Fibroblast of the aortic adventitia (primary cell): ENCODE measurements at places on chromosomes 3 and 15. TPM values are rescaled to one million over a fixed set of nuclear protein-coding genes. Genes with fewer than 3 reads are reported as not detected.

GRCh38 chr15:85495096-85495495 lies 114.7 kb downstream of the AKAP13 start:
- DNase-seq = no peak

CCK gene
- 2.3 TPM in 1 of 2 replicates, not detected in the other for total RNA-seq

- peak; percentile 65 for DNase-seq
Measured at GRCh38 chr3:72086042-72086742, 301.2 kb upstream of the PROK2 start.

KNG1 gene
- total RNA-seq = not detected in 2 replicates

SEMA3G gene
- 0.49 TPM in 1 of 2 replicates, not detected in the other for total RNA-seq

DNA sequence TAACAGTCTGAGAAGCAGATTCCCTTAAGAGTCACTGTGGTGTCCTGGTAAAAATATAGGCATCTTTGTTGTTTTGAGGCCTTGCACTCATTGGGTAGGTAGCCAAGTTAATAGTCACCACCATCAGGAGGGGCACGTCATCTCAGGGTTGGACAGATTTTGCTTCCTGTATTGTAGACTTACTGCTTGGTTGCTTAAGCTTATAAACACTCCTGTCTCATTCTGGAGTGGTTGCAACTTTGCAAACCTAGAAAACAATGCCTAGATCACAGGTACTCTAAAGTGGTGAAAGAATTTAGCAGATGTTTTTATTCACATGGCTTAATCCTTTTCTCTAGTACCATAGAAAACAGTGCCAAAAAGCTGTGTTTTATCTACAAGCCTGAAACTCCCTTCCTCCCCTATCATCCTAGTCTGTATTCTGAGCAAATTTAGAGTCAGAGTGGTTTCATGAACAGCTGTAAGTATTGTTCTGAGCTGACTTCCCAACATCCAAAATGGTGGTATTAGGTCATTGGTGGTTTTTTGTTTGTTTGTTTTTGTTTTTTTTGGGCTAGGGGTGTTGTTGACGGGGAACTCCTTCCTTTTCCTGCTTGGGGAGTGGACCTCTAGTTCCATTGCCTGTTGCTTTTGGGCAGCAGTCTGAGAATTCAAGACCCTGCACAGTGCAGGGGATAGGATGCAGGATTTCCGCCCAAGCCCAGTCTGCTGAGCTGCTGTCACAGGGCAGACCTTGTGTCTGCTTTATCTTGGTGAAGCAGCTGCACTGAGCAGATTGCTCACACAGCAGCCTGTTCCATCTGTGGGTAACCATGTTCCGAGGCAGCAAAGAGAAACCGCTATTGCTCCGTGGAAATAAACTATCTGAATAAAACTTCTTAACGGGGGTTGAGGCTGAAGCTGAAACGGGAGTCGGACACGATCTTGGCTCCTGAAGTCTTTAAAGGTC lies 202.0 kb downstream of the AKAP13 start:
- DNase-seq = peak; percentile 81

DNA sequence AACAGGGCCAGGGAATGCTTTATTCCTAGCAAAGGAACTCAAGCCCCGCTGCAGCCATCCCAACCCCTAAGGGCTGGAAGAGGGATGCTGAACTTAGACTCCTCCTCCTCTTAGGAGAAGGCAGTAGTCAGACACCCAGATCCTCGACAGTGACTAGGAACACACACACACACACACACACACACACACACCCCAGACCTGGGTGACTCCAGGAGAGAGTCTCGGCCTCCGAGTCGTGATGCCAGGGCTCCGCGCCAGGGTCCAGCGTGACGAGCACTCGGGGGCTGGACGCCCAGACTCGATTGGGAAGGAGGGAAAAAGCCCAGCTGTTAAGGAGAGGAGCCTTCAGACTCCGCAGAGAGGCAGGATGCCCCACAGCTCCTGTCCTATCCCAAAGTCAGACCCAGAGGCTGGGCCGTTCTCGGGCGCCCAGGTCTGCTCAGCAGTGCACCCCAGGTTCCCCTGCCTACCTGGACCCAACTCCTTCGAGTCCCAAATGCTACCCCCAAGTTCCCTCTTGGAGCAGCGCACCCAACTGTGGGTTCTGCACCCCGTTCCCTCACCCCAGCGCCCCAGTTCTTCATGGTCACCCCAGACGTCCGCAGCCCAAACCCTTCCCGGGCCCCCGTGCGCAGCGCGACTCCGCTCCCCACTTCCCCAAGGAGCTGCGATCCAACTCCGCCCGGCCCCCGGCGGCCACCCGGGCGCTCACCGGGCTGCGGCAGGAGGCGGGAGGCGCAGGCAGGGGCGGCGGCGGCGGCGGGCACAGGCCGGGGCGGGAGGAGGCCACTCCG lies 421 bp downstream of the BMF start:
- DNase-seq = peak; percentile 71

- DNase-seq = peak; percentile 65
Measured at GRCh38 chr3:65833761-65834505, 204.8 kb downstream of the MAGI1 start.

- DNase-seq = no peak
Measured at GRCh38 chr15:101600035-101600434, 52.1 kb downstream of the TM2D3 start.

- DNase-seq = peak; percentile 42
Measured at GRCh38 chr3:38131621-38132369, 5.1 kb downstream of the ACAA1 start.

HYAL1 gene
- total RNA-seq = 0.90 TPM in 1 of 2 replicates, not detected in the other

DNA sequence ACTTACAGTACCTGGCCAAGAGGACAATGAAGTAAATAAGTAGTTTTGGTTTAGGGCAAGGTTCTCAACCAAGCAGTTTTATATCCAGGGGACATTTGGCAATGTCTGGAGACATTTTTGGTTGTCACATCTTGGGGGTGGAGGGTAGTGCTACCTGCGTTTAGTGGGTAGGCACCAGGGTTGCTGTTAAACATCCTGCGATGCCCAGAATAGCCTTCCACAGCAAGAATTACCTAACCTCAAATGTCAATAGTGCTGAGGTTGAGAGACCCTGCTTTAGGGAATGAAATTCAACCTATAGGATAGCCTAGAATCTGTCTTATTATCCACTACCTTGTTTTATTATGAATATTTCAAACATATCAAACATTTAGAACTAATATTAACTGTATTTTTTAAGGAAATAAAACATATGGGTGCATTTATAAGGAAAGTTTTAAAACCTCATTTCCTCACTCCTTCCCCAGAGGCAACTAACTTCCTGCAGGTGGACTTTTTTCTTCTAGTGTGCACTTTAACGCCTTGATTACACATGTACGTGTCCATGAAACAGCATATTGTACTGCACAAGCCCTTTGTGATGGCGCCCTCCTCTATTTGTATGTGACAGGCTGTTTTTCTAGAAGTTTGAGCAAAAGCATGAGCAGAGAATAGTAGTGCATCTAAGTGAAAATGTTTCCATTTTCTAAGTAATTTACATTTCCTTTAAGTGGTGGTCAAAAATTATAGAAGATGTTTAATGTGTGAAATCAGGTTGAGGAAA lies 57.1 kb downstream of the TRAK1 start:
- no peak for DNase-seq

NIT2 gene
- total RNA-seq = 15.2 and 27.7 TPM in 2 replicates

SCG5 gene
- 11.7 and 16.7 TPM in 2 replicates for total RNA-seq

DNA sequence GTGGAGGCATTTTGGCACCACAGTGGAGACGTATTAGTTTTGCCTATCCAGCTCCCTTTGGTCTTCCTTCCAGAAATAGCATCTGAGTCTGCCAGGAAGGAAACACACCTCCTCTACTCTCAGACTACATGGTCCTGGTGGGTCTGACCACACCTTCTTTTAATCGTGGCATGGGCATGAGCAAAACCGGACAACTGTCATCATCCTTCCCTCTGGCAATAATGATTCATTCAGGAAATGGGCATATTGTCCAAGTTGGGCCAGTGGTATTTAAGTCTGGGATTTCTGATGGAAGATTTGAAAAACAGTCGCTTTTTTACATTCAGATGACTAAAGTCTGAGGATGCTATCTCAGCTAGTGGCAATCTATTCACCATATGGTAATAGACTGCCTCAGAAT lies 601.0 kb upstream of the ADAMTS9 start:
- no peak for DNase-seq

- DNase-seq = no peak
Measured at GRCh38 chr3:1766384-1766783, 332.3 kb upstream of the CNTN4 start.

GRCh38 chr15:92074101-92074500 lies 220.6 kb downstream of the SLCO3A1 start:
- DNase-seq = no peak

DNA sequence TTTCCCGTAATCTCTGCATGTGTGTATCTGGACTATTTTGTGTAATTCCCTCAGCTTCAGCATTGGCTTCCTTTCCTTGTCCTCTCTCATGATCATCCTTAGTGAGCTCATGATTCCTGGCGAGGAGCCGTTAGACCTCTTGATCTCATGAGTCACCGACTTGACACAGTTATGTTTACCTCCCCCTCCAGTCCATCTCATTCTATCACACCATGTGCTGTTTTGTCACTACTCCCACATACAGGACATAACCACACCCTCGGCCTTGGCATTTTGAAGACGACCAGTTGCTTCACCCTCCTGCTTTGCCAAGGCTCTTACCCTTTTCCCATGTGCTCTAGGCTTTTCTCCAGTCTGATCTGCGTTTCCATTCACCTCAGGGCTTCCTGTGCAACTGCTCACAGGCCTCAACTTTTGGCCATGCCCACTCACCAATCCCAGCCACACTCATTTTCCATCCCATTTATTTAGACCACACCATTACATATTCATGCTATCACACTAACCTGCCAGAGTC lies 41.5 kb downstream of the CP start:
- DNase-seq = peak; percentile 100

ANKRD63 gene
- total RNA-seq = not detected in 2 replicates

- DNase-seq = no peak
Measured at GRCh38 chr3:186757686-186758220, 25.6 kb upstream of the EIF4A2 start.

SLC15A2 gene
- 0.18 and 0.25 TPM in 2 replicates for total RNA-seq

DNA sequence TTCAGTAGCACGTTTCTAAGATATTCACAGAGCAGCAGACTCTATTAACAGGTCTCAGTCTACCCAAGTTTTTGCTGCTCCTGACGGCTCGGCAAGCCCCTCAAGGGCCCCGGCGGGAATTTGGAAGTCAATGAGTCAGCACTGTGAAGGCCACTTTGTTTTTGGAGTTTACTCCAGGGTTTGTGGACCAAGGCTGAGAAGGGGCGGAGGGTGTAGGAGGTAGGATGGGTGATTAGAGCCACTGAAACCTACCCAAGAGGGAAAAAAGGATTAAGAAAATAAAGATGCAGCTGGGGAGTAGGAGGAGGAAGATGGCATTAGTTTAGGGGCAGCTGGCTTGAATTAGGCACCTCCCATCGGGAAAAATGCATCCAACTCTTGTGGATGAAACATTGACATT lies 87.6 kb downstream of the BDH1 start:
- no peak for DNase-seq

GRCh38 chr3:144241404-144241803 lies 269.8 kb downstream of the DIPK2A start:
- DNase-seq = no peak

- no peak for DNase-seq
Measured at GRCh38 chr3:62261736-62262135, 111.6 kb downstream of the FEZF2 start.

DNA sequence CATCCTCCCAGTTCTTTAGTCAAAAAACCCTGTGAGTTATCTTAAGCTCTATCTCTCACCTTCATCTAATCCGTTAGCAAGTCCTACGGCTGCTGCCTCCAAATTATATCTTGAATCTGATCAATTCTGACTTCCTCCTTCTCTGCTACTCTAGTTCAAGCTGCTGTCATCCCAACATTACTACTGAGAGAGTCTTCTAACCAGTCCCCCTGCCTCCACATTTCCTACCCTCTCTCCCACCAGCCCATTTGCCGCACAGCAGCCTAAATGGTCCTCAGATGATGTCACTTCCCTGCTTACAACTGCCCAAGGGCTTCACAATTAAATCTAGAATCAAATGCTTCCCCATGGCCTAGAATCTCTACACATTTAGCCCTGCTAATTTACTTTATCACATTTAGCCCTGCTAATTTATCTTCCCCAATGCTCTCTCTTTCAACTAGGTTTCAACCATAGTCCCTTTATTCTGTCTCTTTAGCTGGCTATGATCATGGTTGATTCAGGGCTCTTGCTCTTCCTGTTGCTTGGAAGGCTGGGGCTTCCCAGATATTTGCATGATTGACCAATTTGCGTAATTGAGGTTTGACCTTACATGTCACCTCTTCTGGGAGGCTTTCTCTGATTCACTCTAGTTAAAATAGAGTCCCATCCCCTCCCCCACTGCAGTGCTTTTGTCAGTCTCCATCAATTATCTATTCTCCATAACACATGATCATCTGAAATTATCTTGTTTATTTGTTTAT lies 11.0 kb upstream of the ARL14 start:
- DNase-seq = peak; percentile 71

FANCI gene
- 11.5 and 57.8 TPM in 2 replicates for total RNA-seq

DNA sequence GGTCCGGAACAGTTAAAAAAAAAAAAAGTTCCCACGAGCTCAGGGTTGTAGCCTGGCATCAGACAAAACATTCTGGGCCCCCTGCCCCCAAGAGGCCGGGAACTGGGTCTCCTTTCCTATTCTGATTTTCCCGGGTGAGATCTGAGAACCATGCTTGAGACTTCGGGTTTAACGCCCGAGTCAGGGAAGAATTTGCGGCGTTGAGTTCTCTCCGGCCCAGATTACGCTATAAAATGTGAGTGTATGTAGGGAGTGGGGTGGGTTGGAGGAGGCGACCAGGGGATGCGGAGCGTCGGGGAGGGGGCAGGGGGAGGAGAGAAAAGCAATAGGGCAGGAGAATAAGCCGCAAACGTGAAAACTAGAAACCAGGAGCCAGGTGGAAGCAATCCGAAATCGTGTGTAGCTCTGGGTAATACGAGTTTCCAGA lies 2.7 kb downstream of the ZIC1 start:
- no peak for DNase-seq

DNA sequence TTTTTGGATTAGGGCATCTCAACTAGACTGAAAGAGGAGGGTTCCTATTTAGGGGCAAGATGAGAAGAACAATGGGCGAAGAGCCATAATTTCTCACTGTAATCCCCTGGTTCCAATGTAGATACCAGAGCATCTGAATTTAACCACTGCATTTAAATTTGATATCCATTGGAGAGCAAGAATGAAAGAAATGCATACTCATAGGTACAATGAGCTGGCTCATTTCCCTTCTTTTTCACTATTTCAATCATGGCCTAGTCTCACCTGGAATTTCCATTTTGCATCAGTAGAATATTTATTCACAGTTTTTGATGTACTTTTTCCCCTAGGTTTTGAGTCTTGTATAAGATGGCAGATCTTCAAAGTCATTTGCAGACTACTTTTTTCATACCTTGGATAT lies 13.8 kb downstream of the EPHB1 start:
- no peak for DNase-seq

DNA sequence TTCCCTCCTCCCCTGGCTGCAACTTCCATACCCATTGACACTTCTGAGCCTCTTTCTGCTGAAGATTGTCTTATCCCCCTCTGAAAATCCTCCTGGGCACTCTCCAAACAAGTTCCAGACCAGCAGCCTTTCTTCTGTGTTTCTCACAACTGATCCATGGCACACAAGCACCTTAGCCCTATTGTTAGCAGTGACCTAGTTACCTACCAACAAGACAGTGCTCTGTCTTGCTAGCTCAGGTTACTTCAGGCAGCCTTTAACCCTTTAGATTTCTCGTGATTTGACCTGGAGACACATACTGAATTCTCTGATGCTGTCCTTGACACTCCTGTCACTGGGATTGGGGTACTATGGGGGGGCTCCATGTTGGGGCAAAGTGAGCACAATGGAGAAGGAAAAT lies 82.1 kb downstream of the GTF2E1 start:
- DNase-seq = no peak

GRCh38 chr15:52678468-52679231 lies 538 bp downstream of the ATOSA start:
- peak; percentile 63 for DNase-seq

SLC12A1 gene
- under 0.01 TPM in 1 of 2 replicates, not detected in the other for total RNA-seq
